ENCODE measurements at places on chromosomes 6 and 20.
A peak's percentile ranks its signal among the peaks of the same experiment; 100 is the strongest.

GRCh38 chr6:71721642-71722041, 164.7 kb upstream of the RIMS1 start:
- DNase-seq, result no peak

GRCh38 chr6:42446370-42446769, 5.4 kb downstream of the TRERF1 start:
- no peak for DNase-seq

DNA sequence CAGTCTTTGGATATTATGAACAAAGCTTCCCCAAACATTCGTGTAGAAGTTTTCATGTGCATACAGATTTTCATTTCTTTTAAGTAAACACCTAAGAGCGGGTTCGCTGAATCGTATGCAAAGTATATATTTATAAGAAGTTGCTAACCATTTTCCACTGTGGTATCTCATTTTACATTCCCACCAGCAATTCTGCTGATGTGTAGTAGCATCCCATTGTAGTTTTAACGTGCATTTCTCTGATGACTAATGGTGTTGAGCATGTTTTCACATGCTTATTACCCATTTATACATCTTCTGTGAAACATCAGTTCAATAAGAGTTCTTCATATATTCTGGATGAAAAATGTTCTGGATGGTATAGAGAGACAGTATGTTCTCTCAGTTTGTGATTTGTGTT, 97.4 kb downstream of the IYD start:
- no peak for DNase-seq

DNA sequence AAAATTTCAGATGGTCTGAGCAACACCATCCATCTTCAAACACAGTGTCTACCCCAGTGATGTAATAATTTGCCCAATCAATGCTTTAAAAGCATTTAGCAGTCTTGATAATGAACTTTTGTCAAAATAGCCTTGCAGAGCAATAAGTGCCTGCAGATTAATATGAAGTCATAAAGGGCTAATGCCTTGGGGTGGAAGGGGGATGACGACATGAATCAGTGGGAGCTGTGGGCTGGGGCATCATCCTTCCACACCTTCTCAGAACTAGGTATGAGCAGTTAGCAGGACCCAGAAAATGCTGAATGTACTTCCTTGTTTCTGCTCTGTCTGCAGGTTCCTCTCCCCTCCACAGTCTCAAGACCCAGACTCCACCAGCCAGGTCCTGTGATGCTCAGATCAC, 166.2 kb upstream of the MAFB start:
- no peak for DNase-seq

- DNase-seq, result no peak
These were observed 194.0 kb downstream of the TRIM27 start for GRCh38 chr6:28729501-28730402.

DNA sequence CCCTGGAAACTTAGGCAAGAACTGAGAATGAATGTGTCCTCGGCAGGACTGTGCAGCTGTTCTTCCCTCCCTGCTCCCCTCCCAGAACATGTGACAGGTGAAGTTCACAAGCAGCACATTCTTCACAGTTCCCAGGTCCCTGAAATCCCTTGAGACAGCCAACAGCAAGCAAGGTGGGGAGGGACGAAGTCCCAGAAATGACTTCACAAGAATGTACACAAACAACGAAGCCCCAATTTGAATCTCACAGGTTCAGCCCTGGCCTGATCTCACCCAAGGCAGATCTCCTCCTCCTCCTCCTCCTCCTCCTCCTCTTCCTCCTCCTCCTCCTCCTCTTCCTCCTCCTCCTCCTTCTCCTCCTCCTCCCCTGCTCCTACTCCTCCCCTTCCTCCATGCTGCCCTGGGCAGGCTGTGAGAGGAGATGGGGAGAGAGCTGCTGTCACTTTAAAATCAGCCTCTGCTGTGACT, 32.4 kb downstream of the WRNIP1 start:
- DNase-seq, result no peak

DNA sequence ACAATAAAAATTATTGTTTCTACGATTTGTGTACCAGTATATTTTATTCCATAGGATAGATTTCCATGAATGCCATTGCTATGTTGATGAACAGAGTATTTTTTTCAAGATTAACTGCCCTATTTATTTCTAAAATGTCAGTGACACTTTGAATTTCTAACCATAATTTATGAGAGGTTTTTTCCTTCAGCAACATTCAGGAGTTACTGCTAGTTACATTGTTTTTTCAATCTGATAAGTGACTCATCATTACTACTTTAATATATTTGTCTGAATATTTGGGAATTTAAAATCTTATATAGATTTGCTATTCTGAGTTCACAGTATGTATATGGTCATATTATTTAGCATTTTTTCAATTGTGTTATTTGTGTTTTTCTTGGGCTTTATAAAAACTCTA, 6.0 kb upstream of the OR2B6 start:
- no peak for DNase-seq

GRCh38 chr20:61252601-61253263, 671 bp downstream of the CDH4 start:
- no peak for DNase-seq

GRCh38 chr6:50868466-50868865, 49.8 kb downstream of the TFAP2B start:
- DNase-seq, result no peak

DNA sequence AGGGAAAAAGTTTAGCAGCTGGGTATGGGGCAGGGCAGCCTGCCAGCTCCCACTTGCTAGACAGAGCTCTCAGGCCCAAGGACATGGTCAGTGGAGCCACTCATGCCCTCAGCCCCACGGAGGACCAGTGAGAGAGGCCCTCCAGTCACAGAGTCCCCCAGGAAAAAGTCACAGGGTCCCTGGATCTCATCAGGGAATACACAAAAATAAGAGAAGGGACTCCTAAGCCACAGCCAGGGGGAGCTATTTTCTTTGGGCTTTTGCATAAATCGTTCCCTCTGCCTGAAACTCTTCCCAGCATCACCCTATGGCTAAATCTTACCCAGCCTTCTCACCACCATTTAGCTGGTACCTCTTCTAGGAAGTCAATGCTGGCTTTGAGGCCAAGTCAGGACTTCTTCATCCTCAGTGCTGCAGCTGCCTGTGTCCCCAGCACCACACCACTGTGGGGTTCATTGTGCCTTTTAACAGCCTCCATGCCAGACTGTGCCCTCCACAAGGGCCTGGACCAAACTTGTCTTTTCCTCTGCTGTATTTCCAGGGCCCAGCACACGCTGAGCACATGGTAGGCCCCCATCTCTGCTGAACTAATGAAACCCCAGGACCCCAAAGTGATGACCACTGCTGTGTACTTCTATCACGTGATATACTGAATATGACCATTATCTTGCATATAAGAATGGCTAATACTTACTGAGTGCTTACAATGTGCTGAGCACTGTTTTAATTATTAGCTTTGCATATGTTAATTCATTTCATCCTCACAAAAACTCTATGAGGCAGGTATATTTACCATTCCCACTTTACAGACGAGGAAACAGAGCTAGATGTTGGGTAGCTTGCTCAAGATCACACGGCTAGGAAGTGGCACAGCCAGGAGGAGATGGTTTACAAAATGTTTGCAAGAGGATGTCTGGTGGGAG, 2.0 kb downstream of the ZNF335 start:
- DNase-seq, result peak; percentile 26

DNA sequence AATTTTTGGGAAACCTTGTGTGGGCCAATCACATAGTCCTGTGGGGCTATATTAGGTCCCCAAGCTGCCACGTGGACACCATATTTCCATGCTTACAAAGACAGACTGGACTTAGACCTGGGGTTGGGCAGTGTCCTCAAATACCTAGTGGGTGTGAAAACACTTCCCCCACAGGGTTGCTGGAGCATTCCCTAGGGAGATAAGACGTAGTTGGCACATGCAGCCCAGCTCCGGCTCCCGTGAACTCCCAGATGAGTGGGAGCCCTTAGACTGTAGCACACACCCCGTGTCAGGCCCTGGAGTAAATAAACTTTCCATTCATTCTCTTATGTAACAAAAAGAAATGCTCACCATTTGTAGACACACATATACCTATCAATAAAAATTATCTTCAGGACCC, 14.2 kb downstream of the KCNG1 start:
- no peak for DNase-seq

GRCh38 chr20:53622247-53623133, 28.9 kb upstream of the ZNF217 start:
- no peak for DNase-seq

GRCh38 chr6:131651782-131652181, 14.7 kb downstream of the ENPP3 start:
- no peak for DNase-seq

GRCh38 chr6:15653581-15653980, 9.2 kb downstream of the DTNBP1 start:
- DNase-seq, result no peak

DNA sequence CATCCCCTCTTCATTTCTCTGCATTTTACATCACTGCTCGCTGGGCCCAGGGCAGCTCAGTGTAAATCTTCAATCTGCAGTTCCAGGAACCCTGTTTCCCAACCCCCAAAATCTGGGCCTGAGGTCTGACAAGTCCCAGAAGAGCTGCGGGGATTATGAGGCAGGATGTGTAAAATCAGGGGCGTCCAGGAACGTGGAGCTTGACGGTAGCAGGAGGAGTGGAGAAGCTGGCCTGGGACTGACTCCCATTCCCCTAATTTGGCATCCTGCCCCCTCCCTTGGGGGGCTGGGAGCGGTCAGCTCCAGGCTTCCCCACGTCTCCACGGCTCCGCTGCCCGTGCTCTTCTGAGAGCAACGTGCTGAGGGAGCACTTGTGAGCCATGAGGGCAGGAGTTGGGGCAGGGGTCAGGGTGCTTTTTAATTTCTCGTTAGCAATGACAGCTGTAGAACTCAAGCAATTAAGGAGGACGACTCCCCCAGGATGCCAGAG, 23.4 kb upstream of the VEGFA start:
- DNase-seq, result no peak

GRCh38 chr6:28856620-28857005, 67.2 kb downstream of the TRIM27 start:
- no peak for DNase-seq

- DNase-seq, result no peak
These were observed 735.4 kb downstream of the CBLN4 start for GRCh38 chr20:55269913-55270312.

DNA sequence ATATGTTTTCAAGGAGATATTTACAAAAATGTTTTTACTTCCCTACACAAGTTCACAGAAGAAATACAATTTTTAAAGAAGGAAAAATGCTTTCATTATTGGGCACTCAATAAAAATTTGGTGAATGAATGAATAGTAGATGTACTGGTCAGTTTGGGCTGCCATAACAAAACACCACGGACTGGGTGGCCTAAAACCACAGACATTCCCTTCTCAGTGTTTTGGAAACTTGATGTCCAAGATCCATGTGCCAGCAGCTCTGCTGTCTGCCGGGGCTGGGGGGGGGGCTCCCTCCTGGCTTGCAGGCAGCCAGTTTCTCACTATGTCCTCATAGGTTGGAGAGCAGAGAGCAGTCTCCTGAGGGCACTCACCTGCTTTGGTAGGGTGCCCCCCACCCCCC, 62.0 kb downstream of the FAM120B start:
- no peak for DNase-seq

GRCh38 chr6:112923940-112924587, 576.9 kb downstream of the RFPL4B start:
- no peak for DNase-seq

- no peak for DNase-seq
These were observed 6.9 kb upstream of the CCN2 start for GRCh38 chr6:131958095-131958494.

- DNase-seq, result no peak
These were observed 39.6 kb upstream of the PRELID3B start for GRCh38 chr20:59082077-59082740.

DNA sequence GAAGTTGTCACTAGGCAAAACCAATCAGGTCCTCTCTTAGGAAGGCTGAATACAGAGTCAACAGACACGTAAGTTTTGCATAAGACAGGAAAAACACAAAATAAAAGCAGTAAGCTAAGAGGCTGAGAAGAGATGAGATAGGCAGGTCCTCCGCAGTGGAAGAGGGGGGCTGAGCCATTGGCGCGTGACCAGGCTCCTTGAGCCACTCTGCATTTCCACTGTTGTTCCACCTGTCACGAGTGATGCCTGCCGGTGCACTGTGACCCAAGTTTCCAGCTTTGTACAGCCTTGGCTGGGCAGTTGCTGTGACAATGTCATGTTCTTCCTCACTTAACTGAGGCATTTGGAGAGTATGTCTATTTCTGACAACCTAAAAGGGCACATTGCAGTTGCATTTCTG, 58.6 kb downstream of the NUDT3 start:
- no peak for DNase-seq

GRCh38 chr6:105401247-105402089, 1.4 kb downstream of the PREP start:
- no peak for DNase-seq

DNA sequence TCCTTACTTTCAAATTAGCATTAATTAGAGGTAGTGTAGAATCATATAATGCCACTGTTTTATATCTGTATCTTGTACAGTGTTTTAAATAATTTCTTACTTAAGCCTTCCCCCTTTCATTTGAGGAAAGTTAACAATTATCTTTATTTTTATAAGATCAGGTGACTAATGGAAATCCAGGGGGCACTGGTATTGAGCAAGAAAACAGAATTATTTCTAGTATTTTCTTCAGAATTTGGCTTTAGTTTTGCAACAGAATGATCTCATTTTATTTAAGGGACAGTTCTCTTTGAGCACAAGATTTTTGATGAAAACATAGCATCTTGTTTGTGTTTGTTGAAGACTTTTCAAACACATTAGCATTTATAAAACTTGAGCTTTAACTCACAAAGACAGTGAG, 55.9 kb downstream of the RNF217 start:
- no peak for DNase-seq
